ENCODE measurements at places on chromosomes 13 and 19. TPM values are rescaled to one million over a fixed set of nuclear protein-coding genes. Genes with fewer than 3 reads are reported as not detected.

ARRDC5 gene
- not detected for total RNA-seq

CEACAM7 gene
- total RNA-seq: 0.10 TPM

ATP4A gene
- total RNA-seq: 0.02 TPM

KASH5 gene
- total RNA-seq: not detected
